Progenitor cell of endocrine pancreas (in vitro differentiated cells): ENCODE measurements at places on chromosomes 5 and 9. TPM values are rescaled to one million over a fixed set of nuclear protein-coding genes. Genes with fewer than 3 reads are reported as not detected.

- H3K36me3 ChIP-seq: no peaks in the 10 kb centered on the region
- H3K4me3 ChIP-seq: no peak overlapping the region
- no peak for DNase-seq
- H3K4me1 ChIP-seq: peaks cover 12% of the 10 kb centered on the region
These were observed 241.5 kb downstream of the ARRDC3 start for GRCh38 chr5:91141642-91142041.

- H3K36me3 ChIP-seq: no peaks in the 10 kb centered on the region
- no peak overlapping the region for H3K27ac ChIP-seq
- peaks cover 57% of the 10 kb centered on the region for H3K4me1 ChIP-seq
- no peak overlapping the region for H3K4me3 ChIP-seq
- no peaks in the 10 kb centered on the region for H3K27me3 ChIP-seq
These were observed 35.5 kb downstream of the RAPGEF1 start for GRCh38 chr9:131704141-131704983.

GRCh38 chr5:59615272-59615671, 278.3 kb downstream of the PDE4D start:
- no peak overlapping the region for H3K4me3 ChIP-seq
- no peaks in the 10 kb centered on the region for H3K4me1 ChIP-seq
- H3K27me3 ChIP-seq: no peaks in the 10 kb centered on the region
- no peak overlapping the region for H3K27ac ChIP-seq

DNA sequence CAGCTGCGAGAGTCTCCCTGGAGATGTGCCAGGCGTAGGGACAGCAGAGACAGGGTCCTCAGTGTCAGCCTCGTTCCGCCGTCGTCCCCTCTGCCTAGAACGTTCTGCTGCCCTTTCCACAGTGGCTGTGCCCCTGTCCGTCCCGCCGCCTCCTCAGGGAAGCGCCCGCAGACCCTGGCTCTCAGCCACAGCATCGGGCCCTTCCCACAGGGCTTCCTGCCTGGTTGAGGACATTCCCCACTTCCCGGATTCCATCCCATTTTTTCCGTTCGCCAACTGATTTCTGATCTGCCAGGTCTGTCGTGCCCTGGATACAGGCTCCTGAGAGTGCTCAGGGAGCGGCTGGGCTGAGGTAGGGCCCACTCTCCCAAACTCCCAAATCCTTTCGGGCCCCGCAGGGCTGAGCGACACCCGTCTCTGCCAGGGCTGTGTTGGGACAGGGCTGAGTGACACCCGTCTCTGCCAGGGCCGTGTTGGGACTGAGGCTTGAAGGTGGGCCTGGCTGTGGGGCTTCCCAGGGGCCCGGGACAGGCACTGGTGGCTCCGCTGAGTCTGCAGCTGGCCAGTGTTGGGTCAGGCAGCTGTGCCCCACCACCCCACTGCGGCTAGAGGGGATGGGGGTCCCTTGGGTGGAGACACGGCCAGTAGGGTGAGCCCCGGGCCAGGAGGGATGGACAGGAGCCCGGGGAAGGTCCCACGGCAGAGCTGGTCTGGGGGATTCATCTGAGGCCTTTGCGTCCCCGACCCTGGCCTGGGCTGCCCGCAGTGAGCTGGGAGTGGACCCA, 15.9 kb downstream of the DNLZ start:
- H3K4me1 ChIP-seq: peaks cover 1% of the 10 kb centered on the region
- H3K27me3 ChIP-seq: no peaks in the 10 kb centered on the region
- DNase-seq: no peak
- H3K27ac ChIP-seq: no peak overlapping the region
- H3K4me3 ChIP-seq: no peak overlapping the region

The MFAP3 gene
- 39.1 and 42.5 TPM in 2 replicates for total RNA-seq

DNA sequence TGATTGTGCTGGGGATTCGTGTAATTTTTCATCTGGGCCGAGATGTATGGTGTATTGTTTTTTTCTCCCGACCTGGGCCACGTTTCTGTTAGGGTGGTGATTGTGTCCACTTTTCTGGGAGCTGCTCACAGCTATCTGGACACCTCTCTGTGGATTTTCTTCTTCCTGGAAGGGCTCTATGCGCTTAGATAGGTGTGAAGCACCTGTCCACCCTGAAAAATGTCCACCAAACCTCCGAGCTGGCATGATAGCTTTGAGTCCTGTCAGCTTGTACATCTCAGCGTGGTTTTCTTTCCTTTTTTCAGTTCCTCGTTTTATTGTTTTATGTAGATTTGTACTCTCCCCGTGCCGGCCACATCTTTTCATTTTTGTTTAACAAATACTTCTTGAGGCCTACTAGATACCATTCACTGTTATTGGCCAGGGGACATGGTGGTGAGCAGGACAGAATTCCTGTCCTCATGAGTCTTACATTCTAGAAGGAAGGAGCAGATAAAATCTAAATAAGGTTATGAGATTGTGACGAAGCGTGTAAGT, 1.1 kb downstream of the UGCG start:
- no peak for DNase-seq
- peaks cover 6% of the 10 kb centered on the region for H3K4me1 ChIP-seq
- no peak overlapping the region for H3K4me3 ChIP-seq
- H3K27me3 ChIP-seq: no peaks in the 10 kb centered on the region

DNA sequence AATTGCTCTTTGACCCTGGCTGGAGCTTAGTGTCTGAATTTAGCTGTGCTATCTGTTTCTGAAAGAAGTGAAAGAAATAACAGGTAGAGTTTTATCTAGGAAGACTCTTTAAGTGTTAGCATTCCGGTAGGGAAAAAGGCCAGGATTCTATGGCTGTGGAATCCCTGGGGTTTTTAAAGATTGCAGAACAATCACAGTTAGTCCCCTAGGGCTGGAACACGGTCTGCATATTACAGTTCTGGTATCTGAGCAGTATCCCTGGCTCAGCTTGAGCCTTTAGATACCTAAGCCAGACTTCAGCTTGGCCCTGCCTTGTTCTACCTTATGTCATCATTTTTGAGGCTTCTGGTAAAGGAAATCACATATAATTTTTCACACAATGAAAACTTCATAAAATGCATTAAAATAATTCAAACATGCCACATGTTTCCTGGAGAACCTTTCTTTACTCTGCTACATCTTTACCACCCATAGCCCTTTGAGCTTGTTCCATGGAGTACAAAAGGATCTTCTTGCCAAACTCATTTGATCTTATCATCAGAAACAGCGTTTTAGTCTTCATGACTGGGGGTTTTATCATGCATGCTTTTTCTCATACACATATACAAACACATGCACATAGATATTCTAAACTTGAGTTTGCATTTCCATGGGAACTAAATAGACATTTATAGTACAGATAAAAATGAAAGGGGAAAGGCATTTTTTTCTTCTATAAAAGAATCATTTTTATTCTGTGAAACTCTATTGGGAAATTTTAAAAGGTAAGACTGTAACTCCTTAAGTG, 410.8 kb downstream of the CETN3 start:
- no peaks in the 10 kb centered on the region for H3K27me3 ChIP-seq
- DNase-seq: no peak
- no peak overlapping the region for H3K4me3 ChIP-seq
- H3K36me3 ChIP-seq: peaks cover 2% of the 10 kb centered on the region
- no peaks in the 10 kb centered on the region for H3K4me1 ChIP-seq

The SPATA31D1 gene
- total RNA-seq: not detected in 2 replicates
